Activated CD8-positive, alpha-beta memory T cell treated with anti-CD3 and anti-CD28 coated beads for 48 hours (primary cell): ENCODE measurements at places on chromosomes 3 and 15.

- DNase-seq = no peak
Observed at GRCh38 chr3:56197991-56198390, 270.3 kb downstream of the ERC2 start.

DNA sequence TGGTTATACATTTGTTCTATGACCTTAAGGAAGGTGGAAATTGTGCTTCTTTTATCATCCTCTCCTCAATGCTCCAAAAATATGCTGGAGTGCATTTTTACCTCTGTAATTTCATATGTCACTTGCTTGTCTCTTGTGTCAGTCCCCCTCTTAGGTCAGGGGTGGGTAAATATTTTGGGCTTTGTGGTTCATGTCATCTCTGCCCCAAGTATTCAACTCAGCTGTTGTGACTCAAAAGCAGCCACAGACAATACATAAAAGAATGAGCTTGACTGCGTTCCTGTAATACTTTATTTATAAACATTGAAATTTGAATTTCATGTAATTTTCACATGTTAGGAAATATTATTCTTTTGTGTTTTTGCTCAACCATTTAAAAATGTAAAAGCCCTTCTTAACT, 60.4 kb upstream of the SLC24A5 start:
- DNase-seq = no peak

GRCh38 chr3:45986303-45986982, 9.2 kb downstream of the FYCO1 start:
- DNase-seq = no peak

DNA sequence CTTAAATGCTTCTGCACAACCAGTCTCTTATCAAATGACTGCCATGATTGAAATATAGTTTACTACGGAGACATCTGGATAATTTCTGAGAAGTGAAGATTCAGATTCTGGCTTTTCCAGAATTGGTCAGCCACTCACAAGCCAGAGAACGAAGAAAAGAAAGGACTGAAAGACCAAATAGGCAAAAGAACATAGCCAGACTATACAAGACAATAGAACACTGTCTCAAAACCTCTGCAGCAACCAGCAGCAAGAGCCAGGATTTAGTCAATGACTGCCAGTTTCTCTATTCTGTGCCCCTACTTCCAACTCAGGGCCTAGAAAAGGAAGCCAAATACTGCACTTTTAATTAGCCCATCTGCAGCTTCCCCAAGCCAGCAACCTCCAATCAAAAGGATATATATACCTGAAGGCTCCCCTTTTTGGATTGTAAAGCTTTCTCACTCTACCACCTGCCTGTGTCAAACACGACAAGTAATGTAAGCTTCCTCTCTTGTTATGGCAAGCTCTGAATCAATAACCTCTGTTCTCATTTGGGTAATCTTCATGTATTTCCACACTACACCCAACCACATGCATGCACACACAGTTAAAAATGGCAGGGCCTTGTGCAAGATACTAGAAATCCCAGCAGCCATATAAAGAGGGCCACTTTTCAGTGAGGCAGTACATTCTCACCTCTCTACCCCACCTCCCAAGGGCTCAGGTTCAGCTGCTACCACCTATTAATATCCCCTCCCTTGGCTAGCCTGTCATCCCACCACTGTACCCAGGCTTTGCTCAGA, 97.1 kb downstream of the ERC2 start:
- no peak for DNase-seq

GRCh38 chr15:63576441-63576840, 20.7 kb upstream of the FBXL22 start:
- DNase-seq = no peak

DNA sequence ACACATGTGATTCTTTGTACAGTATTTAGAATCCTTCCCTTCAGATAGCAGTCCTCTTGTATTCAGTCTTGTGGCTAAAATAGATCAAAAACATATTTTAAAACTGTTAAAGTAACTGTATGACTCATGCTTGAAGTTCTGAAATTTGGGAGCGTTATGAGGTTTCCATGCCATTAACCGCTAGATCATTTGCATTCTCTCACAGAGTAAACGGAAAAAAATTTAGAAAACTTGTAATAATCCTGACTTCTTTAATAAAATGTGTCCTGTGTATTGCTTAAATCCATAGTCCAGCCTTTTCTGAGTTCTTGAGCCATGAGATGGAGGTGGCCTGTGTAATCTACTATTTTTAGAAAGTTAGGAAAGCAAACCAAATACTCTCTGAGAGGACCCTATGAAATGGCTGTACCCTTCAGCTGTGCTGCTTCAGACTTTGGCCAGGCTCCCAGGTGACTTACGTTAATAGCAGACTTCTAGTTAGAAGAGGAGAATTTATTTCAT, 33.8 kb downstream of the MBNL1 start:
- no peak for DNase-seq

DNA sequence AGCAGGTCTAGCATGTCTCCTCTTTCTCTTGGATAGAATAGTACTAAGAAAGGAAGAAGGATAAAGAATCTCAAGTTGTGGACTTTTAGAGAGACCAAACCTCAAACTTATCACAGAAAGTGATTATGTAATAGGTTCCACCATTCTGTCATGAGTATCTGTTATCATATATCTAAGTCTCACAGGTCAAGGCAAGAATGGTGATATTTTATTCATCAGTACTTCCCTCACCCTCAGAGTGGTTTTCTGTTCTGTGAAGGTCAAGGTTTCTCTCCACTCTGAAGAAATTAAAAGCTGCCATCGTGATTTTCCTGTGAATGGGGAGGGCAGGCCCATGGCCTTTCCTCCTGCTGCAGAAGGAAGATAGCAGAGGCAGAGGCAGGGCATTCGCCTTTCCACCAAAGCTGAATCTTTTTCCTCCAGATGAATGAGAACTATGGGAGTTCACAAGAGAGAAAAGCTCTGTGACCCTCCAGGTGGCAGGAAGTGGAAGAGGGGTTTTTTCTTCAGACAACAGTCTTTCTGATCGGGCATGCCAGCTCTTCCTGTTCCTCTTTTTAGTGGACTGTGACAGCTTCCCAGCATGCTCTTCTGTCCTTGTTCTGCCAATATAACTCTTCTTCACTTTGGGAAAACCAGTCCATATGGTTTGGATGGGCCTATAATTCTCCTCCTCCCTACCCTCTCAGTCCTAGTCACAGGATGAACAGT, 37.1 kb upstream of the CCK start:
- no peak for DNase-seq

GRCh38 chr15:99475754-99476412, 89.9 kb upstream of the MEF2A start:
- no peak for DNase-seq

GRCh38 chr3:158794206-158794605, 7.6 kb upstream of the MFSD1 start:
- DNase-seq = no peak

GRCh38 chr15:77118882-77119321, 48.0 kb upstream of the TSPAN3 start:
- no peak for DNase-seq
